ENCODE measurements at places on chromosomes 16 and 17. TPM values are rescaled to one million over a fixed set of nuclear protein-coding genes. Genes with fewer than 3 reads are reported as not detected.

The ZSCAN10 gene
- total RNA-seq, result not detected

The KRTAP4-6 gene
- total RNA-seq, result not detected

The ACAP1 gene
- total RNA-seq, result 3.8 TPM

The MEOX1 gene
- 1.2 TPM for total RNA-seq

The MYO15B gene
- 15.6 TPM for total RNA-seq

The LIMD2 gene
- 2.8 TPM for total RNA-seq

The SCN4A gene
- total RNA-seq, result 0.12 TPM

The GPR139 gene
- not detected for total RNA-seq

- peak; percentile 39 for ATAC-seq
Measured at GRCh38 chr17:55705847-55706246, 16.8 kb downstream of the TMEM100 start.

GRCh38 chr16:58425245-58425644 is 33.0 kb downstream of the GINS3 start:
- ATAC-seq, result no peak

DNA sequence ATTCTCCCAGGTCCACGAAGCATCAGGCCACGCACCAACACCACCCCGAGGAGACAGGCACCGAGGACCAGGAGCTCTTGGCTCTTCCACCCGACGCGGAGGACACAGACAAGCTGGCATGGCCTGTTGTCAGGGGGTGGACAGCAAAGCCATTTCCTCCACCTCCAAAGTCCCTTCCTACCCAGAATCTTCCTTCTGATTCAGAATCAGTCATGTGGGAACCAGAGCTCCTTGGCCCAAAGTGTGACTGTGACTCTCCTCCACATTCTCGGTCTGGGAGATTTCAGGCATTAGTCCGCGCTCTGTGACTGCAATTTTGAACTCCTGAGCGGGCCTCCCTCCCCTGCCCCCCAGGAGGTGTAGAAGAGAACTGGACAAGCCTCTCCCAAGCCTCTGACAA is 9.2 kb downstream of the DNAH17 start:
- ATAC-seq, result no peak

DNA sequence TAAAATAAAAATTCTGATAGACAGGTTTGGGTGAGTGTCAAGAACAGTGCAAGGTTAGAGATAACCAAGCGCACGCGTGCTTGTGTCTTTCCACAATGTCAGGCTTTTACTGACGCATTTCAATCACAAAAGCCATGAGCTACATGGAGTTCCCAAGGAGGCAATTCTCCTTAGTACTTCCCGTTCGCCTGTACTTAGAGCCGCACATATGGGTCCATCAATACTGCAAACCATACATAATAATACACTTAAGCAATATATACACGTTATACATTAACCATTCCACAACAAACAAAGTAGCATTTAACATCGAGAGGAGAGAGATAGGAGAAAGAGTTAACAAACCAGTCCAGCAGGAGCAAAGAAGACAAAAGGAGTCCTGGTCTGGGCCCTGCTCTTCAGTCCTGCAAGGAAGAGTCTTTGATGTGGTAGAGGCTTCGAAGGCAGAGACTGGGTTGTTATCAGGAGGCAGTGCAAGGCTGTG is 11.9 kb upstream of the GPRC5C start:
- ATAC-seq, result no peak

DNA sequence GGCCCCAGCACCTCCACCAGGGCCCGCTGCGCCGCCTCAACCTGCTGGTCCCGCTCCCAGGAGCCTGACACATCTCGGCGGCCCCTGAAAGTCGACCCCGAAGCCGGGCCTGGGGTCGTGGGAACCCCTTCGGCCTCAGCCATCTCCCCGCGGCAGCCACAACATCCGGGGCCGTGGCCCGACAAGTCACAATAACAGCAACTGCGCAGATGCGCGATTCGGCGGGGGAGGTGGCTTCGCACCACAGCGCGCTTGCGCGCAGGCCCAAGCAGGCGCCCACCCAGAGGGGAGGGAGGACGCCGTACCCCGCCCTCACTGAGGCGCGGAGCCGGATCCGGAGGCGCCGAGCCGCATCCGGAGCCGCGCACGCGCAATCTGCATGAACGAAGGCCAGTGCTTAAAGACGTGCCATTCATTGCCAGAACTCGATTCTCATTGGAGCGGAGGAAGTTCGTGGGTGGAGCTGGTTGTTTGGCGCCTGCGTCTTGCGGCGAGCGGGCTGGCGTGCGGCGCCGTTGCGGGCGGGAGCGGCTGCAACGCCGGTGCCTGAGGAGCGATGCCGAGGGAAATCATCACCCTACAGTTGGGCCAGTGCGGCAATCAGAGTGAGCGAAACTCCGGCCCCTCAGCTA is at the start of the genes RETREG3 and TUBG1:
TSS of gene RETREG3 (minus strand) at position 193 of the 632 bp plus-strand sequence. CDS start at position 143, 50 bp downstream.
TSS of gene TUBG1 (plus strand) at position 502 of the 632 bp plus-strand sequence. CDS start at position 557, 55 bp downstream.
- peak; percentile 97 for ATAC-seq

DNA sequence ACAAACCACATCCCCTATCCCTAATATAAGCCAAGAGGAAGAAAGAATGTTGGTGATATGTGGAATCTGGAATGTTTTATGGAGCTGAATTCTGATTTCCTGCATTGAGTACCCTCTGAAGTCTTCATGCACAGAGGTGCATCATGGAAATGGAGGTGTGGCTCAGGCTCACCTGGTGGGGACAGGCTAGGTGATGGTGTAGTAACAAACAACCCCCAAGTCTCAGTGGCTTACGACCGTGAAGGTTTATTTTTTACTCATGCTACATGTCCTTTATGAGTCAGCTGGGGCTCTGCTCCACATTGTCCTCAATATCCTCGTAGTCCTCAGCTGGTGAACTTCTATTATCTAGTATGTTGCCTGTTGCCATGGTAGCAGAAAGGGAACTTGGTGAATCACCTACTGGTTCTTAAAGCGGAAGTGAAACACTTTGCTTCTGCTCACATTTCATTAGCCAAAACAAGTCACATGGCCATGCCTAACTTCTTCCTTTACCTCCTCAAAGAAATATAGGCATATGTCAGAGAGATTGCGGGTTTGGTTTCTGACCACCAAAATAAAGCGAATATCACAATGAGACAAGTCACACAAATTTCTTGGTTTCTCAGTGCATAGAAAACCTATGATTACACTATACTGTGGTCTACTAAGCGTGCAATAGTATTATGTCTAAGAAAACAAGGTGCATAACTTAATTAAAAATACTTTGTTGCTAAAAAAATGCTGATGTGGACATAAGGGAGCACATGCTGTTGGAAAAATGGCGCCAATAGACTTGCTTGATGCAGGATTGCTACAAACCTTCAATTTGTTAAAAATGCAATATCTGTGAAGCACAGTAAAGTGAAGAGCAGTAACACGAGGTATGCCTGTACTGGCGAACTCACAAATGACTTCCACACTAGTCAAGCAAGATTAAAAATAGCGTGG is at the start of gene PMFBP1:
TSS of gene PMFBP1 (minus strand) at position 51 of the 930 bp plus-strand sequence. CDS start 947 bp downstream, outside the sequence.
- ATAC-seq, result peak; percentile 96

DNA sequence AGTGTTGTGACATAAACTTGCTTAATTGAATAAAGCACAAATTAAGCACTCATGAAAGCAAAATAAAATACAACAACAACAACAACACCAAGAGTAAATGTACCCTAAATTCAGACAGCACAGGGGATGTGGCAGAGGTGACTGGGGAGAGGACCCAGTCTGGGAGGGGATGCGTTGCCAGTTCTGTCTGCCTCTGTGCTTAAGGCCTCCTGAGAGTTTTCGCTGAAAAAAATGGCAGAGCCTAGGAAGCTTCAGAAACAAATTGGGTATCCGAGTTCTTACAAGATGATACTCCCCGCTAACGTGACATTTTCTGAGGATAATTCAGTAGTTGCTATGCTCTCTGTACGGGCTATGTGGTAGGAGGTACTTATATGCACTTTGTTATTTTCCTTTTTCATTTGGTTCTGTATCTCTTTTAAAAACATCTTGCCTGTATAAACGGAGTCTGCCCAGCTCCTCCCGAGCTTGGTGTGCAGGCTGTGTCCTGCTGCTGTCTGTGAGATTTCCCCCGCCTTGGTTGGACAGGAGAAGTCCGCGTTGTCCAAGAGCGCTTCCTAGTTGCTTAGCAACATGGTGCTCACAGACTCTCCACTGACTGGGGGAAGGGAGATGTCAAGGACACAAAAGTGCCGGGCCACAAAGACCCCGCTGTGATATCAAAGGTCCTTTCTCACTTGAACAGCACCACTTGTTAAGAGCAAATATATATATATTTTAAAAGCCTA is 134.2 kb upstream of the CPHXL start:
- ATAC-seq, result no peak

- ATAC-seq, result no peak
Measured at GRCh38 chr16:50012182-50012581, 12.8 kb upstream of the CNEP1R1 start.

DNA sequence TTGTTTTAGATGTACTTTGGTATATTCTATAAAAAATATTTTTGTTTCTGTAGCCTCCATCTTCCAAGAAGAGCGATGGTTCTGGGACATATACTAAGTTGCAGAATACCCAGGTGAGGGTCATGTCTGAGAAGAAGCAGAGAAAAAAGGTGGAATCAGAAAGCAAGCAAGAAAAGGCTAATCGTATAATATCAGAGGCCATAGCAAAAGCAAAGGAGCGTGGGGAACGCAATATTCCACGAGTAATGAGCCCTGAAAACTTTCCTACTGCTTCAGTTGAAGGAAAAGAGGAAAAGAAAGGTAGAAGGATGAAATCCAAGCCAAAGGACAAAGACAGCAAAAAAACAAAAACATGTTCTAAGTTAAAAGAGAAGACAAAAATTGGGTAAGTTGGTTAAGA is 154.6 kb downstream of the CHD9 start:
- no peak for ATAC-seq

DNA sequence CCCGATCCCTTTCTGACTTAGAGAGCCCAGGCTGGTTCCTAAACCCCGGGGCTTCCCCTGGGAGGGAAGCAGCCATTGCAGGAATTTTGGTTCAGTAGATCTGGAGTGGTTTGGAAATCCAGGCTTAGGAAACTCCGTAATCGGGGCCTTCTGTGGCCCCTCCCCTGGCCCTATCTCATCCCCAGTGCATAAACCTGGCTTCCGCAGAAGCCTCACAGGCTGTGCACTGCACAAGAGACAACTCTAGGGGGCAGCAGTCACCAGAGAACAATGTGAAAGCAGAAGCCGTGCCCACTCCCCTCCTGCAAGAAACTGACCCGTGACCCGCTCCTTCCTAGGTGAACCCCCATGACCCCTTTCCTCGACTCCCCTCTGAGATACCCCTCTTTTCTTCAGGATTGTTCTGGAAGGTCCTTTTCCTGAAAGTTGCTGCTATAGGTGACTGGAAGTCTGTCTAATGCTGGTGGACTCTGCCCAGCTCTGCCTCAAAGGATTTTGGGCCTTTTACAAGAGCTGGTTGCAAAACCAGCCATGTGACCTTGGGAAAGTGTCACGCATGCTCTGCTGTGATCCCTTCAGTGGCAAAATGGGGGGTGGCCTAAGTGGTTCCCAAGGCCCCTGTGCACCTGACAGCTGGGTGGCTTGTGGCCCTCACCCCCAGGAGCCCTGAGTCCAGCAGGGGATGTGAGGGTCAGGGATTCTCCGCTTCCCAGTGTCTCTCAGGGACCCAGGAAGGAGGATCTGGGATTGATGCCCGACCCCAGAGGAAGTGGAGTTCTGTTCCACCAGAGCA is 14.4 kb downstream of the GUCY2D start:
- peak; percentile 65 for ATAC-seq

DNA sequence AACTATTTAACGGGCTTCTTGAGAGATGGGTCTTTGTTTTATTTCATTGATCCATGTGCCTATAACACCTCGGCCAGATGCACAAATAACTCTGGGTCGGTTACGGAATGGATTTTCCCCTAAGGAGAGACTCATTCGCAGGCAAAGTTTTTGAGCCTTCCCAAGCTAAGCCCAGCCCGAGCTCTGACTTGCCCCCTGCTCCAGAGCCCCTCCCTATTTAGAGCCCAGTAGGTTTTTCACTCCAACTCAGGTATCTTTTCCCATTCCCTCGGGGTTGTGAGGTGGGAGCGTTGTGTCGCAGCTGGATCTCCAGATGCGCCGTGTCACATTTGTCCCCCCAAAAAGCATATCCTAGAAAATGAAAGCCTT is 812 bp upstream of the MYOCD start:
- ATAC-seq, result no peak

GRCh38 chr17:45812102-45812501 is 28.0 kb downstream of the CRHR1 start:
- no peak for ATAC-seq

GRCh38 chr17:27158382-27158781 is 135.5 kb upstream of the WSB1 start:
- no peak for ATAC-seq

DNA sequence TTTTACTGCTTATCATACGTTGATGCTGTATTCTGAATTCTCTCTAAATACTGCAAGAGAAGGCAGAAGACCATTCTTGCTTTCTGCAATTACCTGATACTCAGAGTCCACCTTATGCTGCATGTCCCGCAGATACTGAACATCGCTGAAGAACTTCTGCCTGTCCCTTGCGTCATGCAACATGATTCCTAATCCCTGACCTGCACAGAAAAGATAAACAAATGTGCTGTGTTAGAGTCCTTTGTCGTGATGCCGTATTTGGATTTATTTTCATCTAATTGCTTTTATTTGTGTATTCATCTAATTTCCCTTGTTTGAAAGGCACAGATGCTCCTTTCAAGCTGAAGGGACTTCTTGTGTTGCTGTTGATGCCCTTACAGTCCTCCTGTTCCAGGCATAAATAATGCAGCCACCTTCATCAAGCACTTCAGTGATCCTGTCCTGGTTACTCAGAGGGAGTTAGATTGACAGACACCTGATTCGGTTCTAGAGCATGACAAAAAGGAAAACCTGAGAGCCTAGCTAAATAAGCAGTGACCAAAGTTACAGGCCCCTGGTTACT is 6.5 kb downstream of the MARCHF10 start:
- no peak for ATAC-seq

DNA sequence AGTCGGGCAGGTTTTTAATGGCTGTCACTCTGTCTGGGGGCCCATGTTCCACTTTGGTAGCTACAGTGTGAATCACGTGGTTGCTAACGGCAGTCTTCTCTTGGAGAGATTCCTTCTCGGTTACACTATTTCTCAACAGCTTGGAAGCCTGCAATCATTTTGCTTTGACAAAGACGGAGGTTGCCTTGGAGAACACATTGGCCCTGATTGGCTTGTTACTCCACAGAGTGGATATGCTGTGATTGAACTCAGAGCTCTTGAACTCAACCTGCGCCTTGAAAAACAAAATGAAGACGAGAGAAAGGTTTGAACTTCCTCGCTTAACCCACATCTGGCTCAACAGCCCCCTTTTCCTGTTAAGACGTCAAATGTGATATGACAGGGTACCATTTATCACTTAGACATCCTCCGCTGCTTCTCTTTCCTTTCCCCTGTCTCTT is 218.9 kb downstream of the MAF start:
- no peak for ATAC-seq

DNA sequence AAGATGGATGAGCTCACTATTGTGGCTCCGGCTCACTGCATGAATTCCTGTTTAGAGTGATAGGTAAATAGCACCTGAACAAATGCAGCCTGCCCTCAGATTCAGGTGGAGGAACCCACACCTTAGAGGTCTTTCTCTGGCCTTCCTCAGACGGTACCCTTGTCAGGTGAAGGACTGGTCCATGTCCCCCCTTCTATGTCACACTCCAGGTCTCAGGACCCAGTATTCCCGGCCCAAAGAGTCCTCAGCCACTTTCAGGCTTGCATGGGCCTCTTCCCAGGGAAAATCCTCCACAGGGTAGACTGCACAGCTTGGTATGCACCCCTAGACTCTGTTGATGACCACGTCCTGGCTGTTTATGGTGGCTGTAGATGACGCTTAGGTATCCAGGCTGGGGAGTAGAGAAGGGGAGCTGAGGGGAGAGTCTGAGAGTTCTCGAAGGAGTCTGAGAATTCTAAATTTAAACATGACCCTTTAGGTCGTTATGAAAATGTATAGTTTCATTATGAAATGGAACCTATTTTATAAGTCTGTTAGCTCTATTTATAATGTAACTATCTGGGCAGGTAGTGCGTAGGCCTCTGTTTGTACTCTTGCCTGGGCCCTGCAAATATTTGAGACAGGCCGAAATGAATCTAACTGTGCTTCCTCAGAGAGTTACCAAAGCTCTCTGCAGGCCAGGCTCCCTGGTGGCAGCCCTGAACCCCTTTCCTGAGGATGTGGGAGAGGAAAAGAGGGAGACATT is 32.5 kb upstream of the CCR7 start:
- no peak for ATAC-seq
